GM13977 (cell line): ENCODE measurements at places on chromosomes 7 and 10.

- no peak for DNase-seq
Observed at GRCh38 chr10:44417761-44418160, 32.9 kb upstream of the CXCL12 start.

DNA sequence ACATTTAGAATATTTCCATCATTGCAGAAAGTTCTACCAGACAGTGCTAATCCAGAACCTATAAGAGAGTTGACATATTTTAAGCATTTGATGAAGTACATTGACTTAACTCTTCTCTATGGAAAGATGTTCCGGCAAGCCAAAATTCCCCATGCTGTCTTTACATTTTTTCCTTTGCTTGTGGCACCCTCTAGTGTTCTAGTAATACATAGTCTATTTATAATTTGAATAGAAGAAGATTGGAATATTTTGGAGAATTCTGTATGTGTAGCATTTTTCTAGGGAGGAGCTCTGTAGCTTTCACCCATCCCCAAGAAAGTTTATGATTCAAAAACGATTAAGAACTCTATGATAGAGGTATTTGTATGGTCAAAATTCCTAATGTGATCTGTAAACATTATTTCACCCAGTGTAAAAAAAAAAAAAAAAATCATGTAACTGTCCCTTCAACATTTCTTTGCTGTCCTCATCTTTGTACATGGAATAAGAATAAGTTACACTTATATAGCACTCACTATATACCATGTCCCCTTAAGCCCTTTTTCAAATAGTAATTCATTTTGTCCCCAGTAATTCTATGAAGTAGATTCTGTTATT, 33.2 kb downstream of the NRF1 start:
- no peak for DNase-seq

GRCh38 chr10:60877777-60878120, 66.2 kb downstream of the RHOBTB1 start:
- no peak for DNase-seq

DNA sequence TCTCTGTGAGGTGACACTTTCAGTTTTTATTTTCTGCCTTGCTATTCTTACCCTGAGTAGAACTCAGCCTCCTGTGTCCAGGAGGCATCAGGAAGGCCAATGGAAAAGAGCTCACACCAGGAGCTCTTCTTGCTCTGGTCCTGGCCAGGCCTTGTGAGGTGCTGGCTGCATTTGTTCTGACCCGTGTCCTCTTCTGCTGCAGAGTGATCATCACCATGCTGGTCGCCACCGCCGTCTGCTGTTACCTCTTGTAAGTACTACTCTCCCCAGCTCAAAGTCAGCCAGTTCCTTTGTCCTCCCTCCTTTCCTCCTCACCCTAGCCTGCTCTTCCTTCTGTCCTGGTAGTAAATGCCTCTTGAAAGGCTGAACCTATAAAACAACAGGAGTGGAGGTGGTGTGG, 1.6 kb downstream of the ATP6V0E2 start:
- DNase-seq, result no peak
